ENCODE measurements at places on chromosomes 1 and 21.
A peak's percentile ranks its signal among the peaks of the same experiment; 100 is the strongest.

- DNase-seq: peak; percentile 72
Measured at GRCh38 chr1:33111965-33112364, 31.0 kb downstream of the AZIN2 start.

DNA sequence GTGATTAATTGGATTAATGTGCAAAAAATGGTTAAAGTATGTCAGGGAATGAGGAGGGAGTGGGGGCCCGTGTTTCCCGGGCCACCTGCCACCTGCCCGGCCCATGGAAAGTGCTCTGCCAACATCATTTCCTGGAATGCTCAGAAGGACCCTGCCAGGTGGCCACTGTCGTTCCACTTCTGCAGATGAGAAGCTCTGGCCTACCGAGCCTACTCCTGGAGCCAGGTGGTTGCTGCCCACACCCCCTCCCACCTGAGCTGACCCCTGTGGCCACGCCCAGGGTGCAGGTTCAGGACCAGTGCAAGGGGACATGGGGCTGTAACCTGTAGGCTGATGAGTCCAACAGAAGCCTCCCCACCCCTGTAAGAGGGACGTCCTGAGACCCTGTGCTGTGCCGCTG is 99.7 kb downstream of the PRDM16 start:
- DNase-seq: no peak

DNA sequence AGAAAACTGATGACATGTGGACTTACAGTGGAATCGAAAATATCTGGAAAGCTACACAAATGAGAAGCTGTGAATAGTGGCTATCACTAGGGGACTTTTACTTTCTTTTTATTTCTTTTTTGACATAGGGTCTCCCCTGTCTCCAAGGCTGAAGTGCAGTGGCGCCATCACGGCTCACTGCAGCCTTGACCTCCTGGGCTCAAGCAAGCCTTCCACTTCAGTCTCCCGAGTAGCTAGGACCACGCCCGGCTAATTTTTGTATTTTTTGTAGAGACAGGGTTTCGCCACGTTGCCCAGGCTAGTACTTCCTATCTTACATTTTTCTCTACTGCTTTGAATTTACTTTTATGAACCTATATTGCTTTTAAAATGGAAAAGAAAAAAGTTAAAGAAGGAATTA is 10.5 kb downstream of the TMEM35B start:
- no peak for DNase-seq

GRCh38 chr1:65075123-65075976 is 72.7 kb upstream of the AK4 start:
- peak; percentile 88 for DNase-seq

- DNase-seq: no peak
Measured at GRCh38 chr1:96059736-96060135, 661.8 kb upstream of the PTBP2 start.

- DNase-seq: no peak
Measured at GRCh38 chr1:1419813-1420653, 1.0 kb downstream of the ANKRD65 start.

- peak; percentile 23 for DNase-seq
Measured at GRCh38 chr1:170305777-170306512, 160.2 kb downstream of the NTMT2 start.

GRCh38 chr1:164155347-164155746 is 403.6 kb upstream of the PBX1 start:
- no peak for DNase-seq

DNA sequence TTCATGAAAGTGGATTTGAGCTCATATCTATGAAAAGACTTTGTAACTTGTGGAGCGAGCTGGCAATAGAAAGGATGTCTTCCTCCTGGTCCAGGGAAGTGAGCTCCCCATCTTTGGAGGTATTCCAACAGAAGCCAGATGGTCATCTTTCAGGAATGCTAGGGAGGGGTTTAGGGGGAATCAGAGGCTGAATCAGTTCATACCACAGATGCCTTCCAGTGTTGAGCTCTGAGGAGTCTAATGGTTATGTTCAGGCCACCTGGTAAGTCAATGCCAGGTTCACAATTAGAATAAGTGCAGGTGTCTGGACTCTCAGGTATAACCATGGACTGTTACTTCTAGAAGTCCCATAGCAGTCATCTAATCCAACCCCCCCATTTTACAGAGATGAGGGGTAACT is 119.1 kb downstream of the ACTL8 start:
- DNase-seq: peak; percentile 82

DNA sequence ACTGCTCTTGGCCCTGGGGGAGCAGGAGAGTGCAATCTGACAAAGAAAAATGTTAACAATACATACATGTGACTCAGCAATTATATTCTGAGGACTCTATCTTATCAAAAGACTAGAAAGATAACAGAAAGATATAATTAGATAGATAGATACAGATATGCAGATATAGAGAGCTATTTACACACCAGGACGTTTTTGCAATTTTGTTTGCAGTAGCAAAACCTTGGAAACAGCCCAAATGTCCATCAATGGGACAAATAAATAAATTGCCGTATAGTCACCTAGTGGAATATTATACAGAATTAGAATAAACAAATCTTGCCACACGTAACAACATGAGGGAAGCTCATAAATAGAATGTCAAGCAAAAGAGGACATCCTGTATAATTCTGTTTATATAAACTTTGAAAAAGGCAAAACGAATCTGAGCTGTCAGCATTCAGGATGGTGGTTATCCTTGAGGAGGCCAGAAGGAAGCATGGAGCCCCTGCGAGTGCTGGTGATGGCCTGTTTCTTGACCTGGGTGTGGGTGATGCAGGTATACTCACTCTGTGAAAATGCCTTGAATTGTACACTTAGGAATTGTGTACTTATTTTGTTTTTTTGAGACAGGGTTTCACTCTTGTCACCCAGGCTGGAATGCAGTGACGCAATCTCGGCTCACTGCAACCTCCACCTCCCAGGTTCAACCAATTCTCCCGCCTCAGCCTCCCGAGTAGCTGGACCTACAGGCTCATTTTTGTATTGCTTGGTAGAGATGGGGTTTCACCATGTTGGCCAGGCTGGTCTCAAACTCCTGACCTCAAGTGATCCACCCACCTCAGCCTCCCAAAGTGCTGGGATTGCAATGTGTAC is 12.8 kb upstream of the TRIM63 start:
- DNase-seq: no peak

GRCh38 chr21:33644383-33645074 is 2.2 kb downstream of the ITSN1 start:
- DNase-seq: peak; percentile 85

- DNase-seq: peak; percentile 67
Measured at GRCh38 chr1:207848234-207848633, 62.7 kb downstream of the CD34 start.

GRCh38 chr1:81702903-81703302 is 97.8 kb upstream of the ADGRL2 start:
- DNase-seq: peak; percentile 98

Measured in choroid plexus epithelial cell (primary cell).